Stimulated activated memory B cell treated with anti-CD40 and anti-IgM and Interleukin-4, amounts not matched to agents 10 μg/mL and 1 μg/mL and 100 μg/mL, for 72 hours (primary cell): ENCODE measurements at places on chromosomes 2 and 18.

- ATAC-seq, result no peak
Measured at GRCh38 chr18:23226930-23227725, 91.8 kb downstream of the CABLES1 start.

DNA sequence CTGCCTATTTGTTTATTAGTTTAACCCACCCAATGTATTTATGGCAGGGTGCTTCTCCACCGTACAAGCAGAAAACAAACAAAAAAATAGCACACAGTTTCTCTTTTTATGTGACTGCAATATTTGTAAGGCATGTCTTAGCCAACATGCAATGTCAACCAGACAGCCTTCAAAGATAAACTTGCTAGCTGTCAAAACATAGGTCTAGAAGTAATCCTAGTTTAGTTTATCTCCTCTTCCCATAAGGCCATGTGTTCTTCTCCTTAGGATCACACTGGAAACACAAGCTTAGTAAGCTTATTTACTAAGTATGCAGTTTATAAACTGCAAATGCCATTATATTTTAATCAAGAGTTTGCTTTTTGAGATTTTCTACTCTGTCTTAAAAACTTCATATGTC is 75.6 kb downstream of the LDAH start:
- no peak for ATAC-seq

DNA sequence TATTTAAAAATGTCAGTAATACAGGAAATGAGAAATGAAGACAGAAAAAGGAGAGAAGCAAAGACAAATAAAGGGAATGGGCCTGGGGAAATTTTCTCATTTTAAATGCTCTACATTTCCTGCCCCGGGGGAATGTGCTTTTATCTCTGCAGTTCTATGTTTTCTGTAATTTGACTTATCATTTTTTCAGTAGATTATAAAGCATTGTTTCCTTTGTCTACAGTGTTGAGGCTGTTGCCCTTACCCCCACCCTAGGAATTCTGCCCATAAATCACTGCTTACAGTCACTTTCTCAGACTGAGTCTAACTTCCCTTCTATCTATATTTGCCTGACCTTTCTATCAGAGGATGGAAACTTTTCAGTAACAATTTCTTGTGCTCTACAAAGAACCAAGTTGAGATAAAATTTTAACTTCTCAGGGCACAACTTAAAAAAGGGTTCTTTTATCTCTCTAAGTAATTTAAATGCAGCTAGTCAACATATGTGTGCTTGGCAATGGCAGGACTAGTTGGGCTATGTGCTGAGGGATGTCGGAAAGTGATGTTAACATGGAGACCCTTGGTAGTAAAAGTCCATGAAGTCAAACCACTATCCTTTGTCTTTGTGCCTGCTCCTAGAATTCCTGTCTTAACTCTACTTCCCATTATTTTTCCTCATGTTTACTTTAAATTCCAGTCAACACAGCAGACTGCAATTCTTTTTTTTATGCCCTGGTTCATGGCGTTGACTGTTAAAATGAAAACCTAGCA is 146.5 kb upstream of the MMADHC start:
- no peak for ATAC-seq

GRCh38 chr2:73085691-73086090 is 14.2 kb upstream of the SFXN5 start:
- peak; percentile 79 for ATAC-seq

DNA sequence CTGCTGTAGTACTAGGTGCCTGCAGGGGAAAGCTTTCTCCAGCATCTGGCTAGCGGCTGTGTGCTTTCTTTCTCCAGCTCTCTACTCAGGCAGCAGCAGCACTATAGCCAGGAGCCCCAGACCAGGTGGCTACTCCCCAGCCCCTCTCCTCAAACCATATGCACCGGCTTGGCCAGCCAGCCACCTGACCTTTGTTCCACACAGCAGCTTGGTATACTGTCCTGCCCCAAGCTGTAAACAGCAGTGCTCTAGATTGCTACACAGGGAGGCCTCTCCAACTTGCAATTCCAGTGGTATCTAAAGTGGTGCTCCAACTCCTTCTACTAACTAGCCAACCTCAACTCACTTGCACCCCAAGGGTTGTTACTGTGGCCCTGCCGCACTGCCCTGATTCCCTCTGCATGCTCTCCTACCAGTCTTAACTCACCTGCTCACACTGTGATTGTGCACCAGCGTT is 19.6 kb downstream of the LDAH start:
- no peak for ATAC-seq

DNA sequence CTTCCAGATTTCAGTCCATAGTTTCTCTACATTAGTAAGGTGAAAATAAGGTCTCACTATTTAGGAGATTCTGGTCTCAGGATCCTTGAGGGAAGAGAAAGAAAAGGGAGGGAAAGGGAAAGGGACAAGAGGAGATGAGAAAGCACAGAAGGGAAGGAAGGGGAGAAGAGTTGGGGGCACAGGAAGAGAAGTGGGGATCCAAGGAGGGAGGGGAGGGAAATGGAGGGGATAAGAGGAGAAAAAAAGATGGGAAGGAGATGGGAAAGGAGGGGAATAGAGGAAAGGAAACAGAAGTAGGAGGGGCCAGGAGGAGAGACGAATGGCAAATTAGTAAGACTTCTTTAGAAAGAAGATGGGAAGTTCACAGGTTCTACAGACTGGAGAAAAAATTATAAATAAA is 39.2 kb upstream of the SPTBN1 start:
- no peak for ATAC-seq

GRCh38 chr2:100121124-100121718 is 21.2 kb downstream of the AFF3 start:
- ATAC-seq, result no peak

DNA sequence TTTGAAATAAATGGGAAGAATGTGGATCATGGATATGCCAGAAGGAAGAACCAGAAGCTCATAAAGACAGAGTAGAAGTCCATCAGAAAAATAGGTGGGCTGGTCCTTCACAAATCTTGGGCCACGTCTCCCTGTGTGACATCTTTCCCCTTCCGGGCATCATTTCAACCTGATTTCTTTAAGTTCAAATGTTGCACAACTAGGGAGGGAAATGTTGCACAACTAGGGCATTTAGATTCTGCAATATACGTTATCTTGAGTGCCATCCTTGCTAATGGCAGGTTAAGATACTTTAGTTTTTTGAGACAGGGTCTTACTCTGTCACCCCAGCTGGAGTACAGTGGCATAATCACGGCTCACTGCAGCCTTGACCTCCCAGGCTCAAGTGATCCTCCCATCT is 129.6 kb downstream of the CERS6 start:
- ATAC-seq, result no peak

GRCh38 chr18:24270937-24271380 is 126.7 kb downstream of the OSBPL1A start:
- ATAC-seq, result no peak

DNA sequence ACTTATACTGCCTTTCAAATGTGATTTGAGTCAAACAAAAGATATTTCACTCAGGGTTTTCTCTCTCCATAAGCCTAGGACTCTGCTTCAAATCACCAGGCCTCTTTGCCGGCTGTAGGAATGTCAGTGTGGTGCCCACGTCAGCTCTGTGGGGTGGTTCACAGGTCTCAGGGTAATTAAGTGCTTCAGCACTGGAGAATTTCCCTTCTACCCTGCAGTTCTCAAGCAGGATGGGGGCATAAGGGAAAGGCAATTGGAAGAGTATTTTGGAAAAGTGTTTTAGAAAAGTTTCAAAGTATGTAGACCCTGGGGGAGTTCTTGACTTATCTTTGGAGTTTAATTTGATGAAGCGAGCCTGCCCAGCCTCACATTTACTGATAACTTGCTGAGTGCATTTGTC is 9.6 kb downstream of the CNGA3 start:
- ATAC-seq, result no peak

DNA sequence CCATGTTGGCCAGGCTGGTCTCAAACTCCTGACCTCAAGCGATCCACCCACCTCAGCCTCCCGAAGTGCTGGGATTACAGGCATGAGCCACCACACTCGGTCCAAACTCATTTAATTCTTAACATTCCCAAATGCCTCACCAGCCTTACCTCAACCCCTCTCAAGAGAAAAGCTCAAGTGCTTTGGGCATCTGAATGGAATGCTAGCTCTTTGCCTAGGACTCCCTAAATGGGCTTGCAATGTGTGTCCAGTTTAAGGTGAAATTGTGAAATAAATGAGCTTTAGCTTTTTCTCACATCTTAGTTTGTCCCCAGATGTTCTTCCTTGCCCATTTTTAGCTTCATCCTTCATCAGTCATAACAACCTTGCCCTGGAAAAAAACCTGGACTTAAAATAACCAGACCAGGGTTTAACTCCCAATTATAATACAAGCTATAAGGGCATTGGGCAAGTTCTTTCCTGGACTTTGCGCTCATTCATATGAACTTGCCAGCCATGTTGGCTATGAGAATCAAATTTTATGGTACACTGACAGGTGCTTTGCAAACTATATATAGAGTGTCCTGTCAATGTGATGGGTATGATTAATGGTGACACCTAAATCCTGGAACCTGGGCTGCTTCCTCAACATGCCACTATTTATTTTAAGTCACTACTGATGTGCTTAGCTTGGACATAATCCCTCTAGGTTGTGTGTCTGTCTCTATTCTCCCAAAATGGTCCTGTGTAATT is 95.1 kb upstream of the SERPINE2 start:
- no peak for ATAC-seq

- no peak for ATAC-seq
Measured at GRCh38 chr2:22719396-22719795, 665.6 kb upstream of the KLHL29 start.

DNA sequence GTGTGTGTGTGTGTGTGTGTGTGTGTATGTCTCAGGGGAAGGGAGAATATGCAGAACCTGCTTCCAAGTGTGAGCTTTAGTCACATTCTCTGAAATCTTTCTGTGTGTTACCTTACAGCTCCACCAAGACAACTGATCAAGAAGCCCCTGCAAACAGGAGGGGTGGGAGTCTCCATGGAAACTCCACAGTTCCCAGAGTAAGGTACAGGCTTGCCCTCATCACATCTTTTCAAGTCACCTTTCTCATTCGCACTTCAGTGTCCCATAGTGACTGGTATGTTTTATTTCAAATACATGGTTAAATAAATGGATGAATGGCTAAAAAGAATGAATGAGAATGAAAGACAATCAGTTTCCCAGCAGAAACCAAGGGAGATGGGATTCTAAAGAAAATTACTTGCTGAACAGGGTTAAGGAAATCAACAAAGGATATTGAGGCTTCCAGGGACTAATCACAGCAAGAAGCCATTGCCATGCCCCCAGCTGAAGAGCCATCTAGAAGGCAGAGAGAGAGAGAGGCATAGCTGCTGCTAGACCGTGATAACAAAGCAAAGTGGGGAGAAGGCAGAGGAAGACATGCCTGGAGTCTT is 987.2 kb upstream of the CELF4 start:
- ATAC-seq, result no peak

DNA sequence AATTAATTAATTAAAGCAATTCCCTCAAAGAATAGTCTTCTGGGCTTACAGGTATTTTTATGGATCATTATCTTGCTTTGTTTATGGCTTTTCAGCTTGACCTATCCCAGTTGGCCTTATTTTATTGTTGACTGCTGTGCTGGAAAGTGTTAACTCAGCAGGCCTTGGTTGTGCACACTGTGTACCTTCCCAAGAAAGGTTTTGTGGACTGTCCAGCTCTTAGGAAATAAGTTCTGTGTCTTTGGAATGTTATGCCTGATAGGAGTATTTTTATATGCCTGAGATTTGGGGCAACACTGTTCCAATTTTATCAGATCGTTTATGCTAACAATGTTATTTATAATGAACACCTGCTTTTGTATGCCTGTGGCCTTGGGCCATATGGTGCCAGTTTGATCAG is 671.9 kb upstream of the ZNF804A start:
- no peak for ATAC-seq

GRCh38 chr2:137910641-137911040 is 53.6 kb upstream of the HNMT start:
- ATAC-seq, result no peak

- ATAC-seq, result no peak
Measured at GRCh38 chr2:48824116-48824515, 68.6 kb upstream of the LHCGR start.

DNA sequence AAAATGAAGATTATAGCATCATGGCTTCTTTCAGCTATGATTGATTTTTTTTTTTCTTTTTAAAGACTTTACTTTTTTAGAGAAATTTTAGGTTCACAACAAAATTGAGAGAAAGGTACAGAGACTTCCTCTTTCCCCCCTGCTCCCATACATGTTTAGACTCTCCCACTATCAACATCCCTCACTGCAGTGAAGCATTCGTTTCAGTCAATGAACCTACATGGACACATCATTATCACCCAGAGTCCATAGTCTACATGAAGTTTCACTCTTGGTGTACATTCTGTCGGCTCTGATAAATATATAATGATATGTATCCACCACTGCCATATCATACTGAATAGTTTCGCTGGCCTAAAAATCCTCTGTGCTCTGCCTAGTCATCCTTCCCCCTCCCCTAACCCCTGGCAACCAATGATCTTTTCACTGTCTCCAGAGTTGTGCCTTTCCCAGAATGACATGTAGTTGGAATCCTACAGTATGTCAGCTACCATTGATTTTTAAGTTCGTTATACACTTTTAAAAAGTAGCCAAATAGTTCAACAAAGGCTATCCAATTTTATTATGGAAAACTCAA is 86.8 kb downstream of the GPD2 start:
- no peak for ATAC-seq

DNA sequence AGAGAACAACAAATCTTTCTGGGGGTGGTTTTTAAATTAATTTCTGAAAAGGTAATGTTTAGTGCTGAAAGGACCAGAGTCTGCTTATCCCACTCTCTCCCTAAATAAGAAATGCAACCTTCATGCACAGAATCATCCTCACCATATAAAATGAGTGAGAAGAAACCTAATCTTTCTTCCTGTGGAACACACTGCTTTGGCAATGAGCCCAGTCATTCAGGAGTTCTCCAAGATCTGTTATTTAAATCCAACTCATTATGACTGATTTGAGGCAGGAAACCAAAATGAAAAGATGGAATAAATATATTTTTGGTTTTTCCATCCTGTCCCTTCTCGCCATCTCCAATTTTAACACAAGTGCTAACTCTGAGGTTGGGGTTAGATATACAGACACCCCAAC is 228.3 kb downstream of the SRBD1 start:
- ATAC-seq, result no peak

DNA sequence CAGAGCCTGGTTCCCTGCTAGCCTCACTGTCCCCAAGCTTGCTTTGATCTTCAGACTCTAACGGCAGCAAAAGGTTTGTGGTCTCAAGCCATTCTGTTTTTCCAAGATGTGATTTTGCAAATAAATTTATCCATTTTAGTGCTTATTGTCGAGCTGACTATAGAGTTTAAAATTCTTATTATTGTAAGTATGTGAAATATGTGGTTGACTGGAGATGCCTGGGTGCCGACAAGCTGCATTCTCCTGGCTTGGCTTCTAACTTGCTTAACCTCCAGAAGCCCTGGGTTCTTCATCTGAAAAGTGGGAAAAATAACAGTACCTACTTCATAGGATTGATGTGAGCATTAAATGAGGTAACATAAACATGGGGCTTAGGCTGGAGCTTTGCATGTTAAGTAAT is 9.9 kb upstream of the EDAR start:
- ATAC-seq, result no peak

GRCh38 chr2:222424729-222425671 is 657 bp downstream of the SGPP2 start:
- ATAC-seq, result peak; percentile 52

DNA sequence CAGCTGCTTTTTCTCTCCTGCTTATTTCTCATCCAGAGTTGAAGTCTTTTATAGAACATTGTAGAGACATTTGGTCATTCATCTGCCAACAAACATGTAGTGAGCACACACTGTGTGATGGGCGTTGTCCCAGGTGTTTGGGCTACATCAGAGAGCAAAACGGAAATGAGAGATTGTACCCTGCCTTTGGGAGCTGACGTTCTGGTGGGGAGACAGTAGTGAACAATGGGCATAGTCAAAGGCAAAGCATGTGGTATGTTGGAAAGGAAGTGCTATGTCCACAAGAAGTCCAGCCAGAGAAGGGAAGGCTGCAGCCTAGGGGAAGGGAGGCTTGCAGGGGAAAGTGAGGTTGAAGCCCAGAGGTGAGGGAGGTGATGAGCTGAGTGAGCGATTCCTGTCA is 78.1 kb downstream of the PIEZO2 start:
- no peak for ATAC-seq
